ENCODE measurements at places on chromosomes 11 and 22.

DNA sequence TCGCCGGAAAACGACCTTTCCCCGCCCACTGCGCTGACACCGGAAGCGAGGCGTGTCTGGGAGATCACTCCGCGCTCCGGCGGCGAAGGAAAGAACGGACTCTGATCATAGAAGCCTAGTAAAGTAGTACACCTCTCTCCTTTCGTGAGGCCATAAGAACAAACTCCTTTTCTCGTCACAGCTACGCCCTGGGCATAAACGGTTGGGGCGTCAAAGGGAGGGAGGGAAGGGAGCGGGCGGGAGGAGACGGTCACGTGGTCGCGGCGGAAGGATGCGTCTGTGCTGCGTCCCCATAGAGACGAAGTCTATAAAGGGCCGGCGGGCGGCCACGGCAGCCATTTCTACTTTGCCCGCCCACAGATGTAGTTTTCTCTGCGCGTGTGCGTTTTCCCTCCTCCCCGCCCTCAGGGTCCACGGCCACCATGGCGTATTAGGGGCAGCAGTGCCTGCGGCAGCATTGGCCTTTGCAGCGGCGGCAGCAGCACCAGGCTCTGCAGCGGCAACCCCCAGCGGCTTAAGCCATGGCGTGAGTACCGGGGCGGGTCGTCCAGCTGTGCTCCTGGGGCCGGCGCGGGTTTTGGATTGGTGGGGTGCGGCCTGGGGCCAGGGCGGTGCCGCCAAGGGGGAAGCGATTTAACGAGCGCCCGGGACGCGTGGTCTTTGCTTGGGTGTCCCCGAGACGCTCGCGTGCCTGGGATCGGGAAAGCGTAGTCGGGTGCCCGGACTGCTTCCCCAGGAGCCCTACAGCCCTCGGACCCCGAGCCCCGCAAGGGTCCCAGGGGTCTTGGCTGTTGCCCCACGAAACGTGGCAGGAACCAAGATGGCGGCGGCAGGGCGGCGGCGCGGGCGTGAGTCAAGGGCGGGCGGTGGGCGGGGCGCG lies at the start of gene ATF4:
ATF4 (plus strand) TSS at position 337 of the 880 bp plus-strand sequence. CDS start 884 bp downstream, outside the sequence.
- DNase-seq, result peak; percentile 74

- no peak for DNase-seq
These were observed 333.2 kb downstream of the CASP12 start for GRCh38 chr11:104564921-104565582.

- DNase-seq, result no peak
These were observed 1.5 kb upstream of the JAML start for GRCh38 chr11:118226296-118226695.

- DNase-seq, result no peak
These were observed 19.9 kb downstream of the EMID1 start for GRCh38 chr22:29225422-29226090.

DNA sequence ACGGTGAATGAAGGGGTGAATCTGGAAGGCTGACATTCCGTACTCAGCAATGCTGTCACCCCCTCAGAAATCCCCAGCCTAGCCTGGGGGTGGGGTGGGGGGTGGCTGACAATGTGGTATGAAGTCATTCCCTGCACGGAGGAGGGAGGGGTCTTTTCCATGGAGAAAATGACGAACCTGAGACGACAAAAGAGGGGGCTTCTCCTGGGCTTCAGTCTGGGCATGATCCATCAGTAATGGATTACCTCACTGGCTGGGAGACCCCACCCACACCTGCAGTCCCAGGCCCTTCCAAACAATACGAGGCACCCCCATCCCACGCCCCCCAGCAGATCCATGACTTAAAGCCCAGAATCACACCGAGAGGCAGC lies 1.0 kb downstream of the KIAA0930 start:
- DNase-seq, result no peak

GRCh38 chr11:63246045-63246444 lies 2.6 kb upstream of the SLC22A25 start:
- no peak for DNase-seq

GRCh38 chr11:55942785-55943392 lies 6.7 kb upstream of the OR5I1 start:
- DNase-seq, result no peak

DNA sequence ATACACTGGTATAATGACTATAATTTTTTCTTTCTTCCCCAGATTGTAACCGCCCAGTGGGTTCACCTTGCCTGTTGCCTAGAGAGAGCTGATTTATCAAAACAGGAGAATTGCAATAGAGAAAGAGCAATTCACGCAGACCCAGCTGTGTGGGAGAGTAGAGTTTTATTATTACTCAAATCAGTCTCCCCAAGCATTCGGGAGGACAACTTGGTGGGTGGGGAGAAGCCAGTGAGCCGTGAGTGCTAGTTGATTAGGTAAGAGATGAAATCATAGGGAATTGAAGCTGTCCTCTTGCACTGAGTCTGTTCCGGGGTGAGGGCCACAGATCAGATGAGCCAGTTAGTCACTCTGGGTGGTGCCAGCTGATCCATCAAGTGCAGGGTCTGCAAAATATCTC lies 73.2 kb downstream of the SLC35F2 start:
- peak; percentile 30 for DNase-seq

GRCh38 chr11:83847467-83848034 lies 561.4 kb upstream of the CCDC90B start:
- no peak for DNase-seq

- no peak for DNase-seq
These were observed 8.9 kb upstream of the ANKK1 start for GRCh38 chr11:113378692-113379091.

DNA sequence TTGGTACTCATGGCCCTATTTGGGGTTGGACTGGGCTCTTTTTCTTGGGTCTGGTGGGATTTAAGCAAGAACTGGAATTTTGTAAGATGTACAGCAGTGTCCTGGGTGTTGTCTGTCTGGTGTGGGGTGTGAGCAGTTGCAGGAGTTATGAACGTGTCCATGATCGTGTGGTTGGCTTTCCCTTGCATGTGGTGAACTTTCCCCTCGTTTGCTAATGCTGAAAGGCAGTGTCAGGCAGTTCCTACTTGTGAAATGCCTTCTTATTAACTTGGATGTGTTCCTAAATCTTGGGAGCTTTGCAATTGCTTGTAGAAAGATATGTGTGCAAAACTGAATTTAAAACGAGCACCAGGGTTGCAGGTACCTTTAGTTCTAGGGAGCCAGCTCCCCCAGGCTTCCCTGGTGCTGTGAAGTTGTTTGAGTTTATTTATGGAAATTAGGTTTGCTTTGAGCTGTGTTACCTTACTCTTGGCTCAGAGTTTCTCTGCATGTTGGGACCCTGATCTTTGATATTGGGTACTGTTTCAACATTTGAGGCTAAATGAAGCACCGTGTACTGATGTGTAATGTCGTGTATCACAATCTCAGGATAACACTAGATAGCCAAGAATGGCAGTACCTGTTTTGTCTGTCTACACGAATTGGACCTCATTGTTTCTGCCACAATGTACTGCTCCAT lies 35.8 kb upstream of the HSD17B12 start:
- no peak for DNase-seq

DNA sequence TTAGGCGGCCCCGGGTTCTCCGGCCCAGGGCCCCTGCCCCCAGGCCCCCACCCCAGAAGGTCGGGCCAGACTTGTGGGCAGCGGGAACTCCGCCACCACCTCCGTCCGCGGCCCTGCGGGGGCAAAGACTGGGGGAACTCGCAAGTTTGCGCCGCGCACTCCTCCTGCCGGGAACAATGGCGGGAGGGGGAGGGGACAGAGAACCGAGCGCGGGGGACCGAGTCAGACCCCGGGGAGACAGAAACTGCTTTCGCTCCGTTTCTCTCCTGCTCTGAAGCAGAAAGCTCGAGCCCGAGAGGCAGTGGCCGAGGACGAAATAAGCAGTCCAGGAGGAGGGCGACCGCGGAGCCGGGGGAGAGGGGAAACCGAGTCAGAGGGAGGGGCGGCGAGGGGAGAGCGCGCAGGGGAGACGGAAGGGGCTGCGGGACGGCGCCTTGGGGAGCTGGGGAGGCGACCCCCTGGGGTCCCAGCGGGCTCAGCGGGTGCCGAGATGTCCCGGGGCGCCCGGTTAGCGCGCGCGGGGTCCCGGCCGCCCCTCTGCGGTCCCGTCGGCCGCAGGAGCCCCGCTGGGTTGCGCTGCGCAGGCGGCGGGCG lies 555 bp downstream of the TP53I11 start:
- DNase-seq, result no peak

DNA sequence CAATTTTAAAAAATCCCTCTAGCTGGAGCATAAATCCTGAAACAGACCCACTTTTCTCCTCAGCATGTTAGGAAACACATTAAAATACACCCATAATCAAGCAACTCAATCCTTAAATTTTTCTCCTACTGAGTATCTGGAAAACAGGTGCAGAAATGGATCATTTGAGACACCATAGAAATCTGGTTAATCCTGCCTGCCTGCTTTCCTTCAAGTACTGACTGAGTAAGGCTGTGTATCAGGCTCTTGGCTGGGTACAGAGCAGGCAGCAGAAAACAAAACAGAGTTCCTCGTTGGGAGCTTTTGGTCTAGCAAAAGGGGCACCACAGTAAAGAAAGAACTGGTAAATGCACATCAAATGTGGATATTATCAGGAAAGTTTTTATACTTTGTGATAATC lies 1.9 kb downstream of the KCNQ1OT1 start:
- DNase-seq, result no peak

DNA sequence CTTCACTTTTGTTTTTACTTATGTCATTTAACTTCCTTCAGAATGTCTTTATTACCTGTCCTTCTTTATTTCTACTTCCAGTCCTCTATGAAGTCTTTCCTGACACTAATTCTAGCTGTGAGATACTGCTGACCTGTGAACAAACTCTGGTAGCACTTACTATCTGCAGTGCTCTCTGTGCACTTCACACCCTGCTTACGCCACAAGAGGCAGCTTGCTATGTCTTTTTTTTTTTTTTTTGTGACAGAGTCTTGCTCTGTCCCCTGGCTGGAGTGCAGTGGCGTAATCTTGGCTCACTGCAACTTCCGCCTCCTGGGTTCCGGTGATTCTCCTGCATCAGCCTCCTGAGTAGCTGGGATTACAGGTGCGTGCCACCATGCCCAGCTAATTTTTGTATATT lies 10.7 kb downstream of the STIM1 start:
- no peak for DNase-seq

- no peak for DNase-seq
These were observed 12.3 kb downstream of the TANGO2 start for GRCh38 chr22:20033045-20033706.

DNA sequence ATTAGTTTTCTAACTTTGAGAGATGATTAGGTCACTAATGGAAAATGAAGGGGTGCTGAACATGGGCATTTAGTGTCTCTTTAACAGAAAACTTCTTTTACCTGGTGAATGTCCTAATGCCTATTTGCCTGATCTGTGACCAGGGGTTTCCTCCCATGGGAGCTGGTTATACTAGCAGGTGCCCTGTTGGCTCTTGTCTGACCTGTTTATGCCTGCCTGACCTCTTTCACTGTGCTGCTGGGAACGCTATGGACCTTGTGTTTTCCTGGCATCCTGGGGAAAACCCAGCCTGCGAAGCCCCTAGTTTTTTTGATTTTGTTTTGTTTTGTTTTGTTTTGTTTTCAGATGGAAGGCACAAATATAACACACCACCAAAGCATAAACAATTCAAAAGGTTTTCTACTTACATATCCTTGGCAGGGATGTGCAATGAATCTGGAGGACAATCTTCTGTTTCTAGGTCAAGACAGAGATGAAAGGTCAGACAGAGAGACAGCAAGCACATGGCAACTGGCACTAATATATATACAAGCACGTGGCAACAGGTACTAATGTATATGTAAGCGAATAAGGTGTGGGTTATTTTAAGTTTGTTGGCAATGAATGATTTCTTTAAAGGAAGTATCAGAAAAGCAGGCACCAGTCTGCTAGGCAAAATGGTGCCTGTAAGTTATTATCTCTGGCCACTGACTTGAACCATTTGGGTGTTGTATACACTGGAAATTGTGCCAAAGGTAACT lies 390.2 kb downstream of the LUZP2 start:
- DNase-seq, result no peak

DNA sequence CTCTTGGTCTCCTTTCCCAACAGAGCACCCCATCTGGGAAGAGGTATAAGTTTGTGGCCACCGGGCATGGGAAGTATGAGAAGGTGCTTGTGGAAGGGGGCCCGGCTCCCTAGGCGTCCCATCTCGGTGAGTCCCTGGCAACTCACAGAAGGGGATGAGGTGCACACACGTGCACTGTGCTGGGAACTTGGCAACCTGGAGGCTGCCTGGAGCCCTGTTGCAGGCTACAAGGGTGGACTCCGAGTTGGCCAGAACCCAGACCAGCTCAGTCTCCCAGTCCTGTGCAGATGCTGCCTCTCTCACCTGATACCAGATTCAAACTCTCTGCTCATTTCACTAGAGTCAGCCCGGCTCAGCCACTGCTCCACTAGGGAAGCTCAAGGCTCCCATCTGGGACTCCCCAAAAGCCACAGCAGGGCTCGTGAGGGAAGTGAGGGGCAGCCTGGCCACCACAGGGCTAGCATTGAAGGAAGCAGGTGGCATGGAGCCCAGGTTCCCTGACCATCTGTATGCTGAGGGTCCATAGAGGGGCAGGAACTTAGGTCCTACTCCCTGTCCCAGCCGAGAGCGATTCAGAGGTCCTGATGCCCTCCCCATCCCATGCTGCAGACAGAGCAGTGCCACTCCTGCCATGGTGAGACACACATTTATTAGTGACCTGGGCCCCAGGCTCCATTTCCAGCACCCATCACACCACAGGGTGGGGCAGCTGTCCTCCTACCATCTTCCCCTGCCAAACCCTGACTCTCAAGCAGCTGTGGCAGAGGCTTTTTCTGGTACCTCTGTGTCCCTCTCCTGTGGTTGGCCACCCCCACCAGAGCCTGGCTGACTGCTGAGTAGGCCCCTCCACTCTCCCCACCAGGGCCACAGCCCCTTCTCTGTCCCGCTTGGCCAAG lies 4.0 kb downstream of the PRR33 start:
- DNase-seq, result no peak

GRCh38 chr22:23556026-23556620 lies 24.0 kb downstream of the IGLL1 start:
- DNase-seq, result no peak

- DNase-seq, result no peak
These were observed 240.2 kb downstream of the FAT3 start for GRCh38 chr11:92464822-92465221.

GRCh38 chr11:15361316-15361715 lies 246.6 kb downstream of the INSC start:
- no peak for DNase-seq

GRCh38 chr11:23494981-23495380 lies 634.7 kb upstream of the CCDC179 start:
- no peak for DNase-seq

DNA sequence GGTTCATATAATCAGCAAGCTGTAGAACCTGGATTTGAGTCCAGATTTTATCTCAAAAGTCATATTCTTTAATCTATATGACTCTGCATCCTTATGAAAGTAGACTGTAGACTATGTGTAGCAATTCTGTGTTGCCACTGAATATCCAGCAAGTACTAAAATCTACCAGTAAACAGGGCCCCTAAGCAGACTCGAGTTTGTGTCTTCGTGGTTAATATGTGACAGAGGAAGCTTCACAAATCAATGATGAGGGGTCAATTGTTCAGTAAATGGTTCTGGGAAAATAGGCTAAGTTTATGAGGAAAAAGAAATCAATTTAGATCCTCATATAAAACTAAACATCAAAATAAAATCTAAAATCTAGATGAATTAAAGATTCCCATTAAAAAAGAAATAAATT lies 648.5 kb upstream of the KIRREL3 start:
- no peak for DNase-seq

- no peak for DNase-seq
These were observed 157.5 kb downstream of the ST3GAL4 start for GRCh38 chr11:126512741-126513715.
